ENCODE measurements at places on chromosomes 6 and 20.

- DNase-seq, result no peak
These were observed 28.9 kb downstream of the ELMO2 start for GRCh38 chr20:46377518-46377917.

DNA sequence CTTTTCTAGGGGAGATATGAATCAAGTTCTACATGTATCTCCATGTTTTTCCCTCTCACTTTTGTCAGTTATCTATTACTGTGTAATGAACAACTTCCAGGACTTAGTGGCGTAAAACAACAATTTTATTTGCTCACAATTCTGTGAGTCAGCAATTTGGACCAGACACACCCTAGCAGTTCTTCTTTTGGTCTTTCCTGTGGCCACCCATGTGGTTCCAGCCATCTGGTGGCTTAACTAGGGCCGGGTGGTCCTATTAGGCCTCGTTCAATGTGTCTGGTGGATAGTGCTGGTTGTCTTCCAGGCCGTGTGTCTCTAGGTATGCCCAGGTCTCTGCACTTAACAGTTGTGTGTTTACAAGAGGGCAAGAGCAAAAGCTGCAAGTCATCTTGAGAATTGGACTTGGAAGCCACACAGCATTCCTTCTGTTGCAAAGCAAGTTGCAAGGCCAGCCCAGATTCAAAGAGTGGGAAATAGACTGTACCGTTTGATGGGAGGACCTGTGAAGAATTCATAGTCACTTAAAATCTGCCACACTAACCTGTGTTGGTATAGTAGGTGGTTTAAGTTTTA is 20.8 kb upstream of the SLC35D3 start:
- no peak for DNase-seq

DNA sequence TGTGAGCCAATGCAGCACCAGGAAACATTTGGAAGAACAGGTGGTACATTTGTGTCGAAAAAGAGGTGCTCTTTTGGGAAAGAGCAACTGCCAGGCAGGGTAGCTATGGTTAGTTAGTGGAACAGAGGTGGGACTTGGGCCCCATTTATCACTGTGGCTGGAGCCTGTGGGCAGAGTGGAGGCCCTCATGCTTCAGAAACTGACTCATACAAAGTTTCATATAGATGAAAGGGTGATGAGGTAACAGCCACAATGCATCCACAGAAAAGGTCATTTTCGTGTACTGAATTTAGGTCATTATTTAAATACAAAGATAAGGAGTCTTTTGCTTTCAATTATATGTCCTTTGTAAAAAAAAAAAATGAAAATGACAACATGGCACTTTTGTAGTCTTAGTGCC is 76.4 kb upstream of the HS3ST5 start:
- no peak for DNase-seq

DNA sequence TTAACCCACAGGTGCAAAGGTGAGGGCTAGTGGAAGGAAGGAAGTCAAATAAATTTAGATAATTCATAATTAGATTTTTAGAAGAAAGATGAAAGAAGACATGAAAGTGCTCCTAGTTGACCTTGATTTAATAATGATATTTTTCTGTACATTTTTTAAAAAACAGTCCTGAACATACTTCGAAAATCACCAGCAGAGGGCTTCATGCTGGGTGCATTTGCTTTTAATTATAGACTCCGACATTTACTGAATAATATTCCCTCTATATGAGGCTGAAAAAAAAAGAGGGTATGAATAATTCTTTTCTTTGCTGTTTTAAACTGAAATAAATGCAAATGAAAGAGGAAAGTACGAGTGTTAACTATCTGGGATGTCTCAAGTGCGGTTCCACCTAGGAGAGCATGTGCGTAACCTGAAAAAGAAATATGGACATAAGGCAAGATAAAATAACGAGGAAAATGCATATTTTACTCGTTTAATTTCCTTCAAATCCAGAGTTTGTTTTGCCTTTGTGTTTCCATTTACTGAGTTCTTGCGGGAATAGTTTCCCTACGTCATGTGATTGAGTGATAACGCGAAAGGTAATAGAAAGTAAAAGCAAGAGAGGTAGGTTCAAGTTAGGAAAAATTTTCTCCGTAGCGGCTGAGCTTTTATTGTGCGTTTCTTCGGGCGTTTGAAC is 3.1 kb upstream of the TFAP2B start:
- peak; percentile 14 for DNase-seq

DNA sequence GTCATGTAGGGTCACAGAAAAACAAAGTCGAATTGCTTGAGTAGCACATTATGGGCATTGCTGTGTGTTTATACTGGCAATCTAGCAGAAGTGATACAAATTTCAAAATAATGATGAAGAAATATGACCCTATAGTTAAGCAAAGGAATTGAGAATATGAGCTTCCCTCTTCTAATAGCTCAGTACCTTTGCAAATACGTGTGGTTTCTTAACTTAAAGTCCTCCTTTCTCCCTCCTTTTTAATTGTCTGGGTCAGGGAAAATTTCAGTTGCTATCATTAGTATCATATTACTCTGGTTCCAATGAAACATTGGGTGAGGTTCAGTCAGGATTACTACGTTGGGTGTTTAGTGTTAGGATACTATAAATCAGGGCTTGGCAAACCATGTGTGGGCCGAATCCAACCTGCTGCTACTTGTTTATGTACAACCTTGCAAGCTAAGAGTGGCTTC is 166.8 kb upstream of the CARMIL1 start:
- DNase-seq, result no peak

GRCh38 chr6:63805345-63805744 is 169.7 kb downstream of the PHF3 start:
- DNase-seq, result no peak

- no peak for DNase-seq
These were observed 25.9 kb downstream of the PKHD1 start for GRCh38 chr6:52061481-52061880.

DNA sequence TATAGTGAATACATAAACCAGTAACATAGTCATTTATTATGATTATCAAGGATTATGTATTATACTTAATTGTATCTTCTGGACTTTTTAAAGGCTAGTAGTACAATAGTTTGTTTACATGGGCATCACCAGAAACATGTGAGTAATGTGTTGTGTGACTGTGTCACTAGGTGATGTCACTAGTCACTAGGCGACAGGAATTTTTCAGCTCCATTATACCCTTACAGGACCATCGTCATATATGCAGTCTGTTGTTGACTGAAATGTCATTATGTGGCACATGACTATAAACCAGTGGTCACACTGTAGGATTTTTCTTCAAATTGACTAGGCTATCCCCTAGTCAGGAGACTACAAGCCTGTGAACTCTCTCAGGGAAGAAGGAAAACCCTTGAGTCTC is 86.5 kb upstream of the CENPW start:
- DNase-seq, result no peak

- no peak for DNase-seq
These were observed 8.6 kb upstream of the MAP1LC3A start for GRCh38 chr20:34549929-34550305.

- no peak for DNase-seq
These were observed 117.8 kb downstream of the RTN4IP1 start for GRCh38 chr6:106511288-106512047.

GRCh38 chr20:63098195-63098810 is 91.5 kb upstream of the BHLHE23 start:
- no peak for DNase-seq

GRCh38 chr20:12435268-12435667 is 517.6 kb downstream of the BTBD3 start:
- DNase-seq, result no peak

DNA sequence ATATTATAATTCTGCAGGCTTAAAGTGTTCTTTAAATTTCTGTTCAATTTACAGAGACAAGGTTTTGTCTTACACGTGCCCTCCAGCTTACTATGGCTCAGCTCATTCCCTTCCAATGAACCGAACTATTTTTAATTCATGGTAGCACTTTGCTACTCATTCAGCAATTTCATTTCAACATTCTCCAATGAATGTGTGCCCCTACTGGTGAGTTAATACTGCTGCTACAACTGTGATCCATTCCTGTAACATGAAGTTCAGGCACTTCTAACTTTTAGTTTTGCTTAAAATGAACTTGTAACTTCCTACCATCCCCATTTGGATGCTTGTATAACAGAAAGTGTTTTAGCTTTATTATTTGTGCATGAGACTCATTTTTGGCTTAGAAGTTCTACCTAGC is 99.7 kb downstream of the F13A1 start:
- DNase-seq, result no peak

DNA sequence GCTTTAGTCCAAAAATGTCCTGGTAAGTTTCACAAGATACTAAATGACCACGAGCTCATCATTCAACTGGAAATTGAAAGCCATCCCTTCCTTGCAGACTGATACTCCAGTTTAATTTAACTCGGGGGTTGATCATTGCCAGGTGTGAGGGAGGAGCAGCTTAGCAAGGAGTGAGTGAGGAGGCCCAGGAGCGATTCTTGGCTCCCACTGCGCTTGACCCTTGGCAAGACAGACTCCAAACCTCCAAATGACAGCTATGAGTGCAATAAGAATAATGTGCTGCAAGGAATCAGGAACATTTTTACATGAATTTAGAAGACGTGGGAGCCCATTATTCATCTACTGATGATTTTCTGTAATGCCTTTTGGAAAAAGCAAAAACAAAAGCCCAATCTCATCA is 64.9 kb downstream of the LAMA4 start:
- DNase-seq, result no peak

Measured in COR-L47 (cell line).